GM12892 (cell line): ENCODE measurements at places on chromosomes 12 and 14.

- DNase-seq = no peak
Measured at GRCh38 chr12:5154091-5154490, 110.4 kb downstream of the KCNA5 start.

- DNase-seq = peak; percentile 47
Measured at GRCh38 chr12:25958428-25959070, at the start of gene RASSF8. RASSF8 (plus strand) TSS chr12:25958682; CDS start chr12:26055344, 96,662 bp downstream.

GRCh38 chr12:24175929-24176328 lies 226.5 kb upstream of the SOX5 start:
- no peak for DNase-seq

DNA sequence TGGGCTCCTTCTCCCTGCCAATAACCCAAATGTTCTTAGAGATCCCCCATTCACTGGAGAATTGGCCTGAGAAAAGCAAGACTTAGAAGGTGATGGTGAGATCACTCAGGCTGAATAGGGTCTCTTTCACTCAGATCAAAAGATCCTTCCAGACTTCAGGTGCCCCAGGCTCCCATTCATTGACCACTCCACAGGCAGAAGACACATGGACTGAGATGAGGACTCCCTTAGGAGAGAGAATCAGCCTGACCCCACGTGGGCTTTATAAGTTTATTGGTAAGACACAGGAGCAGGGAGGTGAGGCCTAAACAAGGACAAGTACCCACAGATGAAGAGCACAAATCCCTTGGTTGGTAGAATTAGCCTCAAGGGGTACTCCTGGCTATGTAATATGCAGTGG lies 6.1 kb upstream of the KRT72 start:
- no peak for DNase-seq

- no peak for DNase-seq
Measured at GRCh38 chr14:54683882-54684794, 117.2 kb downstream of the SAMD4A start.

DNA sequence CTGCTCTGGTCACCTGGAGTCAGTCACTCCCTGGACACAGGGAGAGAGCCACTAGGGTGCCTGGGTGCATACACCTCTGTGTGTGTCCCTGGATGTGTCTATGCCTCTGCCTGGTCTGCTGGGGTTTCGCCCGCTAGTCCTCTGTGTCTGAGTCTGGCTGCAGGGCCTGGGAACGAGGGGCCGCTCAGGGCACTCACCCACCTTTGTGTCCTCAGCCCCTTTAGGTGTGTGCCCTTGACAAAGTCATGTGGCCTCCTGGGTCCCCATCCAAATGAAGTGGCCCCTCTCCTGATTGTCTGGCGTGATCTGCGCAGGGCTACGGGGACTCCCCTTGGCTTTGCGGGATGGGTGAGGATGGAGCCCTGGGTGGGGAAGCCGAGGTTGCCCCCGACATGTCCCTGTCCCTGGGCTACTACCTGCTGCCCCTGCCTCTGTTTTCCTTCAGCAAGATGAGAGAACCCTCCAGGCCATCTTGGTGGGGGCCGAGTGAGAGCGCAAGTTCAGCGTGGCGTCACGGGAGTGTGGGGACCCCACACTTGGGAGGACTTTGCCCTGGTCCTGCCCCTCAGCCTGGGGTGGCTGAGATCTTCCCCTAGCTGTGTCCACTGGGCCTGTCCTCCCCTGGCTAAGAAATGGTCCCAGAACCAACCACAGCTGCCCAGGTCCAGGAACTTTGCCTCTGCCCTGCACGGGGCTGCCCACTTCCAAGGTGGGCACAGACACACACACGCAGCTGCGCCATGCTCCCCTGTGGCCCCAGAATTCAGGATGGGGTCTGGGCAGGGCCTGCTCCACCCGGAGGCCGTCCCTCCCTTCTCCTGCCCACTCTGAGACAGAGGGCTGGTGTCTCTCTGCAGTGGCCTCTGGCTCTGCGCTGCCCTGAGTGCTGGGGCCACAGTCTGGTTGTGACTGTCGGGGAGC lies 2.7 kb upstream of the AHNAK2 start:
- DNase-seq = no peak

- DNase-seq = peak; percentile 33
Measured at GRCh38 chr14:73242357-73242901, 5.1 kb downstream of the PAPLN start.

DNA sequence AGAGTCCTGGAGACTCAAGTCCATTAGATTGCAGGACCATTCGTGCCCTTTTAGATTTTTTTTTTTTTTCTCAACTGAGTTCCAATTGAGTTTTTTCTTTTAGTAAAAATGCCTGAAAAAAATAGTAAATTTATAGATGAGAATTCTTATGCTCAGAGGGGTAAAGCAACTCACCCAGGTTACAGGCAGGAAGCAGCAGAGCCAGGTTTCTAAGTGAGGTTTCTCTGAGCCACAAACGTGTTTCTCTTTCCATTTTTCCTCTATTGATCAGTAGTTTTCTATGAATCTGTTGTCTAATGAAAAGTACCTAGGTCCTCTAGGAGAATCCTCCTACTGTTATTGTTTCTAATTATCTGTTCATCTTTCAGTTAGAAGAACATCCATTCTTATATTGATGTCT lies 66.4 kb upstream of the C12orf71 start:
- no peak for DNase-seq

DNA sequence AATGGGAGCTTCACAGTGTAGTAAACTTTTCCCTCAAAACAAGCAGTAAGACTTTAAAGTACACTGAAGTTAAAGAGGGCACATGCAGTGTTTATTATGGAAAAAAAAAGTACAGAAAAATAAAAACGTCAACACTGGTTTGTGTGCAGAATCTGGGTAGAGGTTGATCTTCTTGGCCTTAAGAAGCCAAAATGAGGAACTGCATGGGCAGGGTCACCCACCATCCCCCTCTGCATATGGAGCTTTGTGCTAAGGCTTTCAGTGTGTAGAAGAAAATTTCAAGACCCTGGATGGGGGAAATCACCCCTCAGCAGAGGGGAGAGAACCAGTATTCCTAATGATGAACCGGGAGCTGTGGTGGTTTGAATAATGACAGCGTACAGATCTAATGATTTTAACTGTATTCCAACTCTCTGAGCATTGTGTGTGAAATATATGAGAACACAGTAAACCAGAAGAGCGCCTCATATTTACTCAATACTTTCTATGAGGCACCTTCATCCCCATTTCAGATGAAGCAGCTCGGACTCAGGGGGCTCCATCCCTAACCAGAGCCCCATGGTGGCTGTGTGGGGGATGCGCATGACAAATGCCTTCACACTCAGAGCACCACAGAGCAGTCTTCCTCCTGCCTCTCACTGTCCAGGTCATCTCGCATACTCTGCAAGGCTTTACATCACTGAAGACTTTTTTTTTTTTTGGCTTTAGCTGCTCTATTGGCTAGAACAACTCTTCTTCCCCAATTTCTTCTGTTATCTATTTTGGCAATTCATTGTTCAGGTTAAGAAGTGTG lies 33.4 kb downstream of the ACADS start:
- no peak for DNase-seq

- no peak for DNase-seq
Measured at GRCh38 chr12:85923767-85924331, 49.8 kb downstream of the NTS start.

DNA sequence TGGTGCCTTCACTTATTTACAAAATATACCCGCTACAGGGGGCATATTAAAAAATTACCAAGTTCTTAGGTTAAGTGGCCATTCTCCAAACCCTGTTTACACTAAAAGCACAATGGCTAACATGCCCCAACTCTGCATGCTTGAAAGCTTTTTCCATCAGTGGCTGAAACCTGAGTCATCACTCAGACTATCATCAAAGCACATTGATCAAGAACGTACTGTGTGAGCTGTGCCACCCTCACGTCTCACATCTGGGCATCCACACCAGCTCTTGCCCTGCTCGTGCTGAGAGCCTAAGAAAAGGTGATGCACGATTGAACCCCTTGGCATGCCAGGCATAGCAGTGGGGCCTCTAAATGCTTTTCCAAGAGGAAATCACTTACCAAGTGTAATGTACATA lies 13.2 kb downstream of the AQP6 start:
- DNase-seq = no peak

DNA sequence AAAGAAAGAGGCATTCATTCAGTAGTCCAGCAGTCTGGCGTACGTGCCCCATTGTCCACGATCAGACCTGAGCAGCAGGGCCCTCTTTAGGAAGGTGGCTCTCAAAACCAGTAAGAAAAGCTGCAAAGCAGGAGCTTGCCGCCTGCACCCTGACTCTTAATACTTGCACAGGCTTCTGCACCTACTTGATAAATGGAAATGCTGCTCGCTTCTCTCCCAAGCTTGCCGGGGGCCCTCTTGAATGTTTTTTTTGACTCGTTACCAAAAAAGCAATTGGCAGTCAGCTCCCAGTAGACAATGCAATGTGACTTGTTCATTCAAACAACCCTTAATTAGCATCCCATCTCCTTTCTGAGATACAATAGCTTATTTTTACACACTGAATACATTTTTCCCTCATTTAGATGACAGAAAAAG lies 27.2 kb upstream of the PTPRB start:
- no peak for DNase-seq

- DNase-seq = no peak
Measured at GRCh38 chr14:99675951-99676350, 8.1 kb upstream of the CYP46A1 start.

DNA sequence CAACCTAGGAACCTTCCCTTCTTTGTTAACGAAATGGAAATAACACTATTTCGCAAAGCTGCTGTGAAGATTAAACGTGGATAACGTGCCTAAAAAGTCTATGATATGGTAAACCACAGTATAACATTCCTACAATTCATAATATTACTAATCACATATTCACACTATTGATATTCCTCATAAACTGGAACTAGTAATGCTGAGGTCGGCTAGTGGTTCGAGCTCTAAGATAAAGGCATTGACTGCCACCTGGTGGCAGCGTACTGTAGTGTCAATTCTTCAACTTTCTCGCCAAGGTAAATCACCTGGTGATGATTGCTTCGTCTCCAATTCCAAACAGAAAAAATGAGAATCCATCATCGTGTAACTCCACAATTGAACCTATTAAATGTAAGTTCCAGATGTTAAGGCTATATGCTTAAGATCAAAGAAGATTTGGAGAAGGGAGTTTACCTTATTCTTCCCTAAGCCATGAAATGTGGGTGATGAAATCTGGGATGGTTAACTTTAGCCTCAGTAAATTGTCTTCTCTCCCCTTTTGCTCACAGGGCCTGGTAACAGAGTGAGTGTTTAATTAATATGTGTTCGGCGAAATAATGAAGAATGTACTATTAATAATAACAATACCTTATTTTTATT lies 197.5 kb upstream of the TMEM132C start:
- no peak for DNase-seq

- peak; percentile 53 for DNase-seq
Measured at GRCh38 chr12:106760184-106760531, 14.3 kb upstream of the RIC8B start.

DNA sequence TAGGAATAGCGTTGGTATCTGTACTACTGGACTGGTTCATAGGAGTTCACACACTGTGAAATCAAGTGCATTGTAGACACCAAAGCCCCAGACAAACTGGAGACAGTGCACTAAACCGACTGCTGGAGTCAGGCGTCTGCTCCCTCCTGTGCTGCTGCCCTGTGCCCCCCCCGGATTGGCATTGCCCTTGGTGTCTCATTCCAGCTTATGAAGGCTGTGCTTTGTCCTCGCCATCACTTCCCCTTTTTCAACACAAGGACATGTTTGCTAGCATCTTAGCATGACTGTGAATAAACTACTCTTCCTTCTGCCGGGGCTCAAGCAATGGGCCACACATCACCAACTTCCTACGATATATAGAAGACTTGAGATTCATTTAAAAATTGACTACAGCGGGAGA lies 84.0 kb downstream of the TMCC3 start:
- DNase-seq = no peak

- no peak for DNase-seq
Measured at GRCh38 chr12:84218406-84218805, 694.2 kb downstream of the SLC6A15 start.

DNA sequence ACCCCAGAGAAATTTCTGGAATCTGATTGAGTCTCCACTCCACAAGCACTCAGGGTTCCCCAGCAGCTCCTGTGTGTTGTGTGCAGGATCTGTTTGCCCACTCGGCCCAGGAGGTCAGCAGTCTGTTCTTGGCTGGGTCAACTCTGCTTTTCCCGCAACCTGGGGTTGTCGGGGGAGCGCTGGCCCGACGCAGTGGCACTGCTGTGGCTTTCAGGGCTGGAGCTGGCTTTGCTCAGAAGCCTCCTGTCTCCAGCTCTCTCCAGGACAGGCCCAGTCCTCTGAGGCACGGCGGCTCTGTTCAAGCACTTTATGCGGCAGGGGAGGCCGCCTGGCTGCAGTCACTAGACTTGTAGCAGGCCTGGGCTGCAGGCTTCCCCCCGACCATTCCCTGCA lies 23.7 kb downstream of the P2RX4 start:
- no peak for DNase-seq

DNA sequence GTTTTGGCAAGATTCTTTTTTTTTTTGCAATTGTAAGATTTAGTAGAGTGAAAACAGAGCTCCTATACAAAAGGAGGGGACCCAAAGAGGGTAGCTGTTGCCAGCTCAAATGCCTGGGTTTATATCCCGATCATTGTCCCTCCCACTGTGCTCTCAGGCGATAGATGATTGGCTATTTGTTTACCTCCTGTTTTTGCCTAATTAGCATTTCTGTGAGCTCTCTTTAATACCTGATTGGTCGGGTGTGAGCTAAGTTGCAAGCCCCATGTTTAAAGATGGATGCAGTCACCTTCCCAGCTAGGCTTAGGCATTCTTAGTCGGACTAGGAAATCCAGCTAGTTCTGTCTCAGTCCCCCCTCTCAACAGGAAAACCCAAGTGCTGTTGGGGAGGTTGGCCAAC lies 1.9 kb downstream of the EXOC3L4 start:
- DNase-seq = no peak

DNA sequence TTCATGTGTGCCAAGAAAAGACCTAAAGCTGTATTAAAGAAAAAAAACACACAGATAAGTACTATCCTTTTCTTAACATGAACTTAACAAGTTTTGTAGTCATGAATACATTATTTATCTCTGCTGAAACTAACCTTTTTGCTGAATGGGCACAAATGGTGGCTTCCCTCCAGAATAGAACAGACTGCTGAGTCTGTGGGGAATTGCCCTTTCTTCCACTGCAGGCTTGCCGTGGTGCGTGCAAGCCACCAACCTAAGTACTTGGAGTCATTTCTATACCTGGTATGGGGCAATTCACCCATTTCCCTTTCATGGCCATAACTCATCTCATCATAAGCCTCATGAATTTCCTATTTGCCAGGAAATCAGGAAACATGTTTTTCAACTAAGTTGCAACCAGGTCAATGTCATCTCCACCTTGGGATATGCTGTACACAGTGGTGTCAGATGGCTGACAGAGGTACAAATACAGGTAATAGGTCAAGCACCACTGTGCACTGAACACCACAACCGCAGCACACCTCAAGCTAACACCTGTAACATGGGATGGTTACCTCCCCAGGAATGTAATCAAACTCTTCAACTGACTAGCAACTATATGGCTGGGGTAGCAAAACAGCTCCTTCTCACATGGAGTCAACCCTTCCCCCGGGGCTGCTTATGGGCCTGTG lies 49.9 kb downstream of the CATSPERB start:
- no peak for DNase-seq

- no peak for DNase-seq
Measured at GRCh38 chr14:94769391-94770250, at the start of gene GSC. GSC (minus strand) TSS chr14:94770113; CDS start chr14:94770015, 98 bp downstream.
